Amygdala (tissue), 56 donors: ENCODE measurements at places on chromosomes 12 and 14.

DNA sequence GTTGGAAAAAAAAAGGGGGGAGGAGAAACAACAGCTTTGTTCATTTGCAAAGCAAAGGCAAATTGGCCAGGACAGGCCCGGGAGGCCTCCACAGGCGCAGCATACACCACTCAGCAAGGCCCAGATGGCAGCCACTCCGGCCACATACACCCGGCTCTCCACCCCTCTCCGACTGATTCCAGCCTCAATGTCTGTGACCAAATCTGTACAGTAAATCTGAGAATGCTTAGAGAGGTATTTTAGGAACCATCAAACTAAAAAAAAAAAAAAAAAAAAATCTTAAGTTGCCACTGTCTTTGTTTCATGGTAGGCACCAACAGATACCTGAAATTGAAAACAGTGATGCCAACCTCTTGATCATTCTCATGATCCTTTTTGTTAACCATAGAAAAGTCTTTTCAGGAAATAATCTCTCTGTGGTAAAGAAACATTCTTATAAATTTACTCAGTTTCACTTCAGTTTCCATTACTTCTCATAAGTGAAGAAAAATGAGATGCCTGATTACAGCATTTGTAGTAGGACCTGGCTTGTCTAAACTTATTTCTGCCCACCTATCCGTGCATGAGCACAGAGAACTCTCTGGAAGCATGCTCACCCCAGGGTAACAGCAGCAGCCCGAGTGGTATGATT lies 20.2 kb downstream of the VPS37B start:
- DNase-seq: no peak

DNA sequence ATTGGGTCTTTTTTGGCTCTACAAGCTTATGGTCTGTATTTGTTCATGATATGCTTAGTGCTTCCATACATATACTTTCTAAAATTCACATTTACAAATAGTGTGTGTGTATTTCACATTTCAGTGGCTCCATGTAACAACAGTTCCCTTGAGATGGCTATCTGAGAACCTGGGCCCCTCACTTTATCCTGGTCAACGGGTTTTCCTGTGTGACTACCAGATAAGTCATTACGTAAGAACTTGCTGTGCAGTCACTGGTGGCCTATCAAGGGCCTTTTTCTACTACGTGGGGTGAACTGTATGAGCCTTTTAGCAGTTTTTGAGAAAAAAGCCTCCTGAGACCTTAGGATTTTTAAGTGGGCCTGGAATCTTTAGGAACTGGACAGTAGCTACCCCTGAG lies 454.1 kb downstream of the PCNX1 start:
- DNase-seq: no peak

DNA sequence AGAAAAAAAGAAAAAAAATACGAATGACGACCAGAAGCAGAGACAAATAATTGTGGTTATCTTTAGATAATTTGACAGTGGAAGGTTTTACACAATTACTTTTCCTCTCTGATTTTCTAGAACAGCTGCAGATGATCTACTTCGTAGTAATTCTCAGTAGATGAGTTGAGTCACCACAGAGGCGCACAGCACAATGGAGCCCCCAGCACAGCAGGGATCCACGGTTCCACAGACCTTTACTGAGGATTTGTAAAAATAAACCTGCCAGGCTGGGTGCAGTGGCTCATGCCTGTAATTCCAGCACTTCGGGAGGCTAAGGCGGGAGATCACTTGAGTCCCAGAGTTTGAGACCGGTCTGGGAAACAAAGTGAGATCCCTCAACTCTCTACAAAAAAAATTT lies 29.3 kb downstream of the AMN start:
- DNase-seq: no peak

DNA sequence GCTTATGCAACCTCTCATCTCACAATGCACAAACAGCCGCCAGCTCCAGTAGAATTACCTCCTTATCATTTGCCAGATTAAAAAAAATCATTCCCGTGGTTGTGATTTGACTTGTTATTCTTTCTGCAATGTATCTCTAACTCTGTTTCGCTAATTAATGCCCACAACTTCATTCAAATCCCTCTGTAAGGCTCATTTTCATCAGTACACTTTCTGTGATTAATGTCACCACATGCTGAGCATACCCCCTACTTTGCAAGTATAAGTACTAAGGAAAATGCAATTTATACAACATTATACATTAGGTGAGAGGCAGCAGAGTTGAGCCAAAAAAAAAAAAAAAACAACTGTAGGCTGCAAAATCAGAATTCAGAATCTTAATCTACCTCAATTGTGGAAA lies 166.0 kb downstream of the FSCB start:
- no peak for DNase-seq

- DNase-seq: no peak
Observed at GRCh38 chr14:42228611-42229010, 621.9 kb downstream of the LRFN5 start.

GRCh38 chr12:34346372-34347034 lies 324.2 kb downstream of the ALG10 start:
- no peak for DNase-seq

GRCh38 chr12:1246637-1247036 lies 255.6 kb downstream of the ERC1 start:
- no peak for DNase-seq
